ENCODE measurements at places on chromosomes 12 and 14.

GRCh38 chr14:104601786-104602185, 2.8 kb downstream of the TMEM179 start:
- no peak for DNase-seq

GRCh38 chr12:11813438-11813813, 164.0 kb downstream of the ETV6 start:
- DNase-seq: no peak

DNA sequence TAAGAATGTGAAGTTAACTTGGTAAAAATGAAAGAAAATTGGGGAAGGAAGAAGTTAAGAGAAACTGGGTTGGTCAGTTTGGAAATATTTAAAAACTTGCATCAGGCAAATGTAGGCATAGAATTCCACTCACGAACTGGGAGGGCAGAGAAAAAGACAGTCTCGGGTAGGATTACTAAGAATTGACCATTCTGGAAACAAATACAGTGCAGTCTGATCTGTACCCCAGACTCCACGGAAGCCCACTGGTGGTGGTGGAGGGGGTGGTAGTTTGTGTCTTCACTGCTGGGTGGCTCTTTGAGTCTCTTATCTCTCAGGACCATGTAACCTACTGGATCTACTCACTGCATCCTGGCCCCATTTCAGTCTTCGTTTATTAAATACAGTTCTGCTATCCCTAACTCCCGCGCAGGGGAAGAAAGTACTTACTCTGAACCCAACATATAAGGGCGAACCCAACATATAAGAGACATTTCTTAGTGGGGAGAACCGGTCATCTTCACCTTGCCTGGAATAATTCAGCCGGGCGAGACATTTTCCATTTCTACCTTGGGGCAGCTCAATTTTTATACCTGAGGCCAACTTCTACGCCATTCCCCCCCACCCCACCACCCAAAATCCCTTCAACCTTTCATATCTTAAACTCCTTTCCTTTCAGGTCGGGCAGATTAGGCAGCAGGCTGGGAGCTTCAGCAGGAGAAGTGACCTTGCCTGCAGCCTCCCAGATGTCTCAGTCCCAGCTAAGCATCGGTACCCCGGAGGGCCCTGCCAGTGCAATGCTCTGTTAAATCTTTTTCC, 1.7 kb downstream of the SLC2A3 start:
- DNase-seq: peak; percentile 3

DNA sequence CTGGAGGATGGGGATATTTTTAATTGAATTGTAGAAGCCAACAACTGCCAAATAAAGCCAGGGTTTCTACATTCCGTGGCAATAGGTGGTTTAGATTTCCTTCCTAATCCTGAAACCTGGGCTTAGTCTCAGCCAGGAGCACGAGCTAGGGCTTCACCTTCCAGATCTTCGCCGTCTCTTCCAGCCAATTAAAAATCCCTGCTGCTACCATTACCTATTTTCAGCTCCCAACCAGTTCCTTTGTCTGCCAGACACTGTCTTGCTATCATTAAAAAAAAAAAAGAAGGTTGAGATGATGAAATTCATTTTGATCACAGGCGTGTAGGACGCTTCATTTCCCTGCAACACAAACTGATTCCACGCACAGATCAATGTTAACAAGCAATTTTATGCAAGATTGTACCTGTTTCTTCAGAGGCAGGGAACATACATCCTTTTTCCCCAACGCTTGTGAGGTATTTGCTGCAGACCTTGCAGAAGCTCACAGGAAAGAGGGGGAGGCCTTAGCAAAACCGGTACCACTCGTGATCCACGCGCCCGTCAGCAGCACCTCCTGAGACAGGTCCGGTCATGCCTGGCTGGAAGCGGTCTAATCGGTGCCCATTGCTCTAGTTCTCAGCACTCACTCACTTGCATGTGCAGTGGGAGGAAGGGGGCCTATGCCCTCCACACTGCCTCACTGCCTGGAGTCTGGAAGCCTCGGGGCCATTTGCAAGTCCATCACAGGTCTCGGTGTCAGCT, 65.1 kb downstream of the SLC6A12 start:
- peak; percentile 56 for DNase-seq

DNA sequence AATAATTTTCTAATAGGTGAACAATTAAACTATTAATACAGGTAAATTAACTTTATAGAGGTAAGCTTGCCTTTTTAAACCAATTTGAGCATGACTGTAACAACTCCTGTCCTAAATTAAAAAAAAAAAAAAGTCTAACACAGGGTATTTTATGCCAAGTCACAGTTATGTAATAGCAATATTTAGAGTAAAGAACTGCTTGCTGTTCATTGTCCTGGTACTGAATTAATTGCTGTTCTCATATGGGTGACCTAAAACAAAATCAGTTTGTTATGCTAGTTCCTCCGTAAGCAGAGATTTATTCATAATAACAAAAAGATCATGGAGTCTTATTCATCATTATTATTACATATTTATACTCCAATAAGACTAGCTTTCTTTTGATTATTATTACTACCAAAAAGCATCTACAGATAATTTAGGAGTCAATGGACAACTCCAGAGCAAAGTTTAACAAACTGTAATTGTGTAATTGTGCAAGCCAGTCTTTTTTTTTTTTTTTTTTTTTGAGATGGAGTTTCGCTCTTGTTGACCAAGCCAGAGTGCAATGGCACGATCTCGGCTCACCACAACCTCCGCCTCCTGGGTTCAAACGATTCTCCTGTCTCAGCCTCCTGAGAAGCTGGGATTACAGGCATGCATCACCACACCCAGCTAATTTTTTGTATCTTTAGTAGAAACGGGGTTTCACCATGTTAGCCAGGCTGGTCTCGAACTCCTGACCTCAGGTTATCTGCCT, 98.3 kb downstream of the ITPR2 start:
- no peak for DNase-seq

DNA sequence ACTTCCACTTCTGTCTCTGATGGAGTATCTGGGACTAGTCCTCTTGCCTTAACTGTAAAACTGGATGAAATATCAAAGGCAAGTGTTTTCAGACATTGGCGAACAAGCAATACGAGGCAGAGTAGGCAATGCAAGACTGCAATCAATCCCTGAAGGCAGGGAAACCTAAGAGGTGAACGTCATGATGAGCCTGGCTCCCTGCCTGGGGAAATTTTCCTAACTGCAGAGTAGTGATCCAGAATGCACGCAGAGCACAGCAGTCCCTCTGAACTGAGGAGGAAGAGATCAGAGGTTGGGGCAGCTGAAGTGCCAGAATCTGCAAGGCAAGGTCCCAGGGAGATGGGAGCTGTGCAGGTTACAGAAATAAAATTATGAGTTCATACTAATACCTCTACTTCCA, 18.5 kb downstream of the BHLHE41 start:
- no peak for DNase-seq

- no peak for DNase-seq
These were observed 57.2 kb upstream of the RIN3 start for GRCh38 chr14:92456215-92457015.

DNA sequence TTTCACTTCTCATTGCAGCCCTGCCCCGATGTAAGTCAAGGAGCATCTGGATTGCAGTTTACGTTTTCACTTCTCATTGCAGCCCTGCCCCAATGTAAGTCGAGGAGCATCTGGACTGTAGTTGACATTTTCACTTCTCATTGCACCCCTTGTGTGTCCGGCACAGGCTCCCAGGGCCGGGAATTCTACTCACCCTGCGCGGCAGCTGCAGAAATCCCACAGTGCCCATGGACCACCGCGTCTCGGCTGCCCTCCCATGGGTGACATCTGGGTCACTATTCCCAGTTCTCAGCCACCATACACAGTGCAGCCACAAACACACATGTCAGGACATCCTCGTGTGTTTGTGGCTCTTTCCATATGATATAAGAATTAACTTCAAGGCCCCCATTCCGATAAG, 378.5 kb downstream of the ADGRD1 start:
- DNase-seq: no peak

DNA sequence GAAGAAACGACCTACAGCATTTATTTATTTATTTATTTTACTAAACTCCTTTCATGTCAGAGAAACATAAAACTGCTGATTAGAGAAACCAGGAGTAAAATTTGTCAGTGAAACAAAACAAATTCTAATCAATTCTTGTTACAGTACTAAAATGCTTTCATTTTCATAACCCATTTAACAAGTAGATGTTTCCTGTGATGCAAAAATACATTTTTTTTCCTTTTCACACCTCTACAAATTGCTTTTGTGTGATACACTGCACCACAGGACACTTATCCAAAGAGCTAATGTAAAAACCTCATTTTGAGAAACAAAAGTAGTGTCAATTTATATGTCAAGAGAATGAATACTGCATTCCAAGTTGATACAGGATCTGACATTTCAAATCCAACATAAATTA, 155.1 kb downstream of the SYT1 start:
- DNase-seq: no peak

DNA sequence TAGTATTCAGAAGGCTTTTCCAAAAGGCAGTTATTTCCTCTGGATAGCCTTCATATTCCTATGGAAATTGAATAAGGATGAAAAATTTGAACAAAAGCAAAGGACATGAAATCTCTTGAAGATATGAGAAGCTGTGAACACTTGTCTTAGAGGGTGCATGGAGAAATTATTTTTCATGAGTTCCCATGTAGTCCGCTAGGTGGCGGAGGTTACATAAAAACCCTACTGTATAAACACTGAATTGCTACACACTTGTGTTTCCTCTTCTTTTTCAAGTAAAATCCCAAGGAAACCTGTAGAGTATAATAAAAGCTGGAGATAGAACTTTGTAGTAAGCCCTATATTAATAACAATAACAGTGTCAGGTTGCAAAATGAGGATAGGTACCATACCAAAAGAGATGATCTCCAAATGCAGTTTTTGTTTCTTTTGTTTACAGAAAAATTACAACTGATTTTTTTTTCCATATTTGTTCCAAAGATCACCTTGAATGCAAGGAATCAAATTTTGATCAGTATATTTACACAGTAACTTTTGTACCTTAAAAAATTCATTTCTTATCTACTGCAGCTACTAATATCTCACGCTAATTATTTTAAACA, 37.8 kb upstream of the OR4E1 start:
- DNase-seq: peak; percentile 17

GRCh38 chr14:105030194-105030593, 9.3 kb upstream of the CDCA4 start:
- no peak for DNase-seq

DNA sequence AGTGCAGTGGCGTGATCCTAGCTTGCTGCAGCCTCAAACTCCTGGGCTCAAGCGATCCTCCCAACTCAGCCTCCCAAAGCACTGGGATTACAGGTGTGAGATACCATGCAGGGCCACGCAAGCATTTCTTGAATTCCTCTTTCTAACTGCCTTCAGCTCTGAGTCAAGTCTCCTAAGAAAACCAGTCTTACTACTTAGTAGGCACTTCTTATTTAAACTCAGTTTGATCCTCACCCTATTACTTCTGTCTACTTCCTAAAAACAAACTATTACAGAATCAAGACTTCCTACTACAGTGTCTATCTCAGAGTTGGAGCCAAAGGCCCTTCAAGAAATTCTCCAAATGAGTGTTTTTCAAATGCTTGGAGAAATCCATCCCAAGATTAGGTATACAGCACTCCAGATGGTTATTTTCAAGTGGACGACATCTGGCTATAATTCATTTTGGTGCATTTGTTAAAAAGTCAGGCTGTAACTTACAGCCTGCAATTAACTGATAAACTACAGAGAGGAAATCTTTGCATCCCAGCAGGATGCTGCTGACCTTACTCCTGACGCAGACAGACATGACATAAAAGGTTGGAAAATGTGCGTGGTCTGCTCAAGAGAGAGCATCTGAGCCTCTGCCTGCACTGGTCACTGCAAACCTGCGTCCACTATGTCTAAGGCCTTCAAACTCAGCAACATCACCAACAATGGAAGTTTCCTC, 34.7 kb downstream of the SSH1 start:
- DNase-seq: no peak

DNA sequence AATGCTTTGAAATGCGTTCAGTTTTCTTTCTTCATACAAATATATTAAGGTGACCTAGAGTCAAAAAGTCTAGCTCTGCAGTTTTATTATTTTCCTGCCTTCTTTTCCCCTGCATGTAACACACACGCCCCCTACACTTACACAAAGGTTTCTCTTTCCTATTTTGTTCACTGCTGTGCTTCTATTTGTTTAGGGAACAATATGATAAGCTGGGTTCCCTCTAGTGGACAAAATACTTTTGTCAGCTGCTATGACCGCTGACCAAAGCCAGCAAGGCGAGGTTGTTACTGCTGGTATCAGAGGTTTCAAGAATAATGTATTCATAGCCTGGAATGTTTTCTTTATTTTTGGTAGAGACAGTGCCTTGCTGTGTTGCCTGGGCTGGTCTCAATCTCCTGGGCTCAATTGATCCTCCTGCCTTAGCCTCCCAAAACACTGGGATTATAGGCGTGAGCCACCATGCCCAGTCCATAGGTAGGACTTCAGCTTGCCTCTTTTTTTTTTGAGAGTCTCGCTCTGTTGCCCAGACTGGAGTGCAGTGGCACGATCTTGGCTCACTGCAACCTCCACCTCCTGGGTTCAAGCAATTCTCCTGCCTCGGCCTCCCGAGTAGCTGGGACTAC, 33.4 kb downstream of the FNTB start:
- peak; percentile 79 for DNase-seq

DNA sequence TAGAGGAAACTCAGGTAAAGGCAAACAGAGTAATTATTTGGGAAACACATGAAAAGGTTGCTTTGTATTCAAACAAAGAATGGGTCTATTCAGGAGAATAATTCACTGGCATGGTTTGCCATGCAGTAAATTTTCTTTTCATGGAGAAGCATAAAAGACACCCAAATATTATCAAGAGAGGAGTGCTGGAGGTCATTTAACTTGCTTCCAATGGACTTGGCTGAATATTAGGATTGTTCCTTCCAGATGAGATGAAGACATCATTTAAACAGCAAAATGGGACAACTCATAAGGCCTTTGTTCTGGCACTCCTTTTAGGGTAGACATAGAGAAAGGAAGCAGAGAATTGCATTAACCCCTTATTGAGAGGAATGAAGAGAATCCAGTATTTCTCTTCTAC, 38.7 kb downstream of the WIF1 start:
- no peak for DNase-seq

DNA sequence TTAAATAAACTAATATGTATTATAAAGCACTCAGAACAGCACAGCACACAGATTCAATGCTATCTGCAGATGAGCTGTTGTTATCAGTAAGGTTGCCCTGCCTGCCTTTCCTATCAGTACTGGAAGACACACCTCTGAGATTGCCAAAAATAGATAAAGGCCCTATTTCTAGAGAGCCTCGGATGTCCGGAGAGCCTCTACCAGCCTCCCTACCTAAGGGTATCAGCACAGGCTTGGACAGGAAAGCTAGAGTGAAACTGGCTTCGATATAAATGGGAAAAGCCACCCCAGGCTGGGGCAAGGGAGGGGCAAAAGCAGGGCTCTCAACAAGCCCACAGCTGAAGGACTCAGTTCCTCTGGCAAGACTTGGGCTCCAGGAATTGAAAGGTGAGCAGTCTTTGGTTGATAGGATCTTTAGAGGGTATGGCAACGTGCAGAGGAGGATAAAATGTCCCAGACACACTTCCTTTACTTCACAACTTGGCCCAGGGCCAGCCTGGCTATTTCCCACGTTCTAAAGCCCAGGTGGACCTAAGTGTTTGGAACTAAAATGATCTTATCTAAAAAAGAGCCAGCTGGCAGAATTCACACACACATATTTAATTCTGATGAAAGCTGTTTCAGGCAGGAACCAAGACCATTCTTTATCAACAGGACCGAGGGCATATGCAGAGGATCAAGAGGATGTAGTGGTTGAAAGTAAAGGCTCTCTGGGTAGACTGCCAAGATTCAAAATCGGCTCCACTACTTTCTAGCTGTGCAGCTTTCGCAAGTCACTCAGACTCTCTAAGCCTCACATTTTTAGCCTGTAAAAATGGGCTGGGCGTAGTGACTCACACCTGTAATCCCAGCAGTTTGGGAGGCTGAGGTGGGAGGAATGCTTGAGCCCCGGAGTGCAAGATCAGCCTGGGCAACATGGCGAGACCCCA, 37.8 kb upstream of the ITPR2 start:
- peak; percentile 12 for DNase-seq

- no peak for DNase-seq
These were observed 18.6 kb downstream of the LTBP2 start for GRCh38 chr14:74593241-74593953.

All from putamen (tissue), 1 donor.